ENCODE measurements at places on chromosomes 12 and 14. TPM values are rescaled to one million over a fixed set of nuclear protein-coding genes. Genes with fewer than 3 reads are reported as not detected.

DNA sequence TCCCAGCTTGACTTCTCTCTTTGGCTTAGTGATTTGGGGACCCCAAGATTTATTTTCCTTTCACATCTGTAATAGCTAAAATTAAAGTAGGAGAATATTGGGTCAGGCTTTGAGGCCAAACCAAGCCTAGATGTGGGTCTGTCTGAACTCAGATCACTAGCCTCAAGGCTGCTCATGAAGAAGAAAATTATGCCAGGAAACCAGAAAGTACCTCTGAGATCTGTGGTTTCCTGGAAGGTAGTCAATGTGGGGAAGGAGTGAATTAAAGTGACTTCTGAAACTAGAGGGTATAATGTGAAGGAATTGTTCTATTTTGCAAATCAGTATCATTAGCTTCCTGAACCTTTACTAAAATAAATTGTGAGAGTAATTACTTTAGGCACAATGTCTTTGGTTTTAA lies 13.4 kb upstream of the CLEC12A start:
- no peaks in the 10 kb centered on the region for H3K27me3 ChIP-seq
- DNase-seq, result no peak
- no peak overlapping the region for H3K4me3 ChIP-seq
- H3K27ac ChIP-seq, result no peak overlapping the region
- no peaks in the 10 kb centered on the region for H3K36me3 ChIP-seq

NFATC4 gene
- 505 TPM for polyA plus RNA-seq

- no peaks in the 10 kb centered on the region for H3K36me3 ChIP-seq
- no peaks in the 10 kb centered on the region for H3K27me3 ChIP-seq
- no peak overlapping the region for H3K4me3 ChIP-seq
- no peak for DNase-seq
- no peak overlapping the region for H3K27ac ChIP-seq
- H3K4me1 ChIP-seq, result no peaks in the 10 kb centered on the region
Measured at GRCh38 chr12:80178846-80179245, 79.5 kb downstream of the OTOGL start.

GRCh38 chr12:1502379-1502720 lies 92.0 kb downstream of the FBXL14 start:
- no peaks in the 10 kb centered on the region for H3K36me3 ChIP-seq
- no peaks in the 10 kb centered on the region for H3K4me1 ChIP-seq
- no peak for DNase-seq
- H3K27me3 ChIP-seq, result no peaks in the 10 kb centered on the region

Data from adrenal gland (tissue), 19 donors.